ENCODE measurements at places on chromosomes 12 and 14.

DNA sequence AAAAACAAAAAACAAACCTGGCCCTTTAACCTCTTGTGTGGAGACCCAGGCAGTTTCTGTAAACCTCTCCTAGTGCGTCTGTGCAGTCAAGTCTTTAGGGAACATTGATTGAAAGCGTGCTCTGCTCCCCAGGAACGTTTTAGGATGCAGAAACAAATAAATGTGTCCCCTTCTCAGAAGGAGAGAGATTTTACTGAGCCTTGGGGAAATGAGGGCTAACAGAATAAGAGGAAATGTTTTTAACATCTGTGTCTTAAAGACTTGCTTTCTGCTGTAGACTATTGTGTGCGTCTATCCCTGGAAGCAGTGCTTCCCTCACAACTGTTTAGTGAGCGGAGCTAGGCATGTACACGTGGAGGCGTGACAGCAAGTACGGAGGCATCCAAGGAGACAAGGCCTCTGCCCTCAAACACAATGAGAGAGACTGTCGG, 54.3 kb downstream of the TECPR2 start:
- no peak for DNase-seq

DNA sequence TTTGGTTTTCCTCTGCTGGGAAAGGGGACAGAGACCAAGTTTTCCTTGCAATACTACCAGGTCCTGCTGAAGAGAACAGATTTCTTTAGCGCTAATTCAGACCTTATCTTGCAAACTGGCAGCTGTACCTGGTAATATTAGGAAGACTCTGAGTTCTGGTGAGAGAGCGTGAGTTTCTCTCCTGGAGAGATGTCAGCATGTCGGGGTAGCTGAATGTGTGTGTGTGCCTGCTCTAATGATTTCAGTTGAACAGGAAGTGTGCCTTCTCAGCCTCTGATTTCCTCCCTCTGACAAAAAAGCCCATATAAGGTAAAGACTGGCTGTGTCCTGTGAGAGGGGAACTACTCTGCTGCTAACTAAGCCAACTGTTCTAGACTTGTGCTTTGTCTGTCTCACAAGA, 10.3 kb upstream of the ERP27 start:
- no peak for DNase-seq

DNA sequence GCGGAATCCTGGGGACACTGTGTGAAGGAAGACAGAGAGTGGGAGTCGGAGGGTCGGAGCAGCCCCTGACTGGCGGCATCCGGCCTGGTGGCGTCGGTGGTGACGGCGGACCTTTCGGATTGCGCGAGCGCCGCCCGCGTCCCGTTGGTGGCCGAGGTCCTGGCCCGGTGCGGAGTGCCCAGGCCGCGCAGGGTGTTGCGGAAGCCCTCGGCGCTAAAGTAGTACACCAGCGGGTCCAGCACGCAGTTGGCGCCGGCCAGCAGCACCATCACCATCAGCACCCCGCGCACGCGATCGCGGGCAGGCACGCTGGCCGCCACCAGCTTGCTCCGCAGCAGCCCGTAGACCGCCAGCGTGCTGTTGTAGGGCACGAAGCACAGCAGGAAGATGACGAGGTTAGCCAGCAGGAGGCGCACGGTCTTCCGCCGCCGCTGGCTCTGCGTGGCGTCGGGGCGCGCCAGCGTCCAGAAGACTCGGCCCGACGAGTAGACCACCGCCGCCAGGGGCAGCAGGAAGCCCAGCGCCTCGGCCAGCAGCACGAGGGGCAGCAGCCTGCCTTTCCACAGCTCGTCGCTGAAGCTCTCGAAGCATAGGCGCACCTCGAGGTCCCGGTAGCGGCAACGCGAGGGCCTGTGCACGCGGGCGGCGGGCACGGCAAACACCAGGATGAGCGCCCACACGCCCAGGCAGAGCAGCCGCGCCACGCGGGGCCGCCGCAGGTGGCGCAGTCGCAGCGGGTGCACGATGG, 13.1 kb upstream of the CHD4 start:
- DNase-seq = peak; percentile 59

DNA sequence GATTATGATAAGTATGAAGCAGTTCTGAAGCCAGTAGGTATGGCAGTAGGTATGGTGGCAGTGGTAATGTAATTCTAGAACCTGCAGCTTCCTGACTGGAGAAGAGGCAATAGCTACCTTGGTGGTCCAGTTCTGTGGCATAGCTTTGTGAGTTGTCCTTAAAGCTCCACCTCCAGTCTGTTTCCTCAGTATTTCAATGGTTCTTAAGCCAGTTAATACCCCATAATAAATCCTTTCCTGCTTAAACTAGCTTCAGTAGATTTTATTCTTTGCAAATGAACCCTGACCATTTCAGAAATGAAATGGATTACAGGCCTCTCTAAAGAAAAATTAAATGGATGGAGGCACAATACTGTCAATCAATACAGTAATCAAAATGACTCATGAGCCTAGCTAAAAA, 117.8 kb upstream of the KRAS start:
- no peak for DNase-seq

DNA sequence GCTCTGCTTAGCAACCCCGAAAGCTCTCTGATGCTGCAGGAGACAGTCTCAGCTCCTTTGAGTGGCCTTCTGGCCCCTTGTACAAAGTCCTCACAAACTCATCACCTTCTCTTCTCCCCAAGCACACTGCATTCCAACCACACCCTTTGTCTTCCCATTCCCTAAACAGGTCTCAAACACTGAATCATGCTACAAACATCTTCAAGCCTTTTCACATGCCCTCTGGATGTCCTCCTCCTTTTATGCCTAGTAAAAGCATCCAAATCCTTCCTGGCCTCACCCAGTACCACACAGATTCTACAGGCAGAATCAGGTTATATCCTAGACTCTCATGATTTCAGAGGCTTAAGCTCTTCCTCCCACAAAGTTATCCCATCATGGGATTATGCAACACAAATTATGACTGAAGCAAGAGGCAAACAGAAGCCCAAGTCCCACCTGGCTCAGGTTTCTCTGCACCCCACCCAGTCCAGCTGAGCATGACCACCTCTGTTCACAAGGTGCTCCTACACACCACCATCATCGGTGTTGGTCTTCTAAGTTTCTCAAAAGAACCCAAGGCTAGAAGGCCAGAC, 61.4 kb upstream of the PCED1B start:
- DNase-seq = no peak

GRCh38 chr14:74490486-74490885, 2.6 kb downstream of the NPC2 start:
- no peak for DNase-seq

DNA sequence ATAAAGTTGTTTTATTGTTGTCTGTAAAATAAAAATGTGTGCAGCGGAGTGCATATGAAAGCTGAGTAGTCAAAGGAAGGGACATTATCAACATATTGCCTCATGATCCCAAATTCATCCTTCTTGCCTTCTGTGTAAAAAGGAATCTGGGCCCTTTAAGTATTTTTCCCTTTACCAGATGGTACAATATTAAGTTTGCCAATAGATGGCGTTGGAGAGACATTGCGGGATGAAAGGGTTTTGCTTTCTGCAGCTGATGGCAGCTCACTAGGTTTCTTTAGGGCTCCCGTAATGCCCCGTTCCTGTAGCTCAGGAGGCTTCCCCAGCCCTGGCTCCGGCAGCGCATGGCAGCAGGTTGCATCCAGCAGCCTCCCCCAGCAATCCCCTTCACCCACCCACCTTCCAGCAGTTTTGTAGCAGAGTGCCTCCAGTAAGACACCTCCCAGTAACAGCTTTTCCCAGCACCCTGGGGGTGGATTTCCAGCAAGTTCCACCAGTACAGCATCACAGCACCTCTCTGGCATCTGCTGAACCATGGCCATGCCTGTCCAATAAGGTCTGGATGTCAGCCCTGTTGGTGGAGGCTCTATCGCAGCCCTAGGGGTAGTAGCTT, 354.4 kb downstream of the MED13L start:
- no peak for DNase-seq

- no peak for DNase-seq
Observed at GRCh38 chr14:60093080-60093479, 1.4 kb downstream of the PCNX4 start.

DNA sequence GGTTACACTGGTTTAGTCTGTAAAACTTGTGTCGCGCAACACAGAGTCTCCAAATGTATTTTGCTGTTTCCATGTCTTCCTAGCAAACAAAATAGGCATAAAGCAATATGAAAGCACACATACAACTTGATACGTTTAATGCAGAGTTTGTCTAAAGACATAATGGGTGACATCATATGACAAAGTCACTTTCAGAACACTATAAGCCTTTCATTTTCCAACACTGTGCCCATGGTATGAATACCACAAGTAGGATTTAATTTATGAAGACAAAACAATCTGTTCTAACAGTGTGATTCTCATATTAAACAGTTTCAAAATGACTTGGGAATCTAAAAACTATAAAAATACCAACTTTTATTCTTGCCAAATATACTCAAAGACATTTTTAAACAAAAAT, 58.4 kb downstream of the PTPN21 start:
- no peak for DNase-seq

DNA sequence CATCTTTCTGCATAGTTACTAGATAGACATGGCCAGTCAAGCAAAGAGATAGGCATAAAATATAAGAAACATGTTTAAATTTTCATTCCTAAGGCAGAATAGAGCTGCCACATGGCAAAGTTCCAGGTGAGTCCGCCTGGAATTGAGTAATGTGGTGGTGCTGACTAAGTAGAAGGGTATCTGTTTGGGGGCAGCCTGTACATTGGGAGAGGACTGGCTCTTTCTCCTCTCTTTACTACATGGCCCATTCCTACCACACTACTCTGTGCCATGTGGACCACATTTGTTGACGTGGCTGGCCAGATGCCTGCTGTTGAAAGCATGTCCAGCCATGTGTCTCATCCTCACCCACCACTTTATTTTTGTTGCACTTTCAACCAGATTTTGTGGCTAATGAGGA, 354.0 kb downstream of the ETNK1 start:
- no peak for DNase-seq

- no peak for DNase-seq
Observed at GRCh38 chr12:115749071-115749841, 528.2 kb downstream of the MED13L start.

DNA sequence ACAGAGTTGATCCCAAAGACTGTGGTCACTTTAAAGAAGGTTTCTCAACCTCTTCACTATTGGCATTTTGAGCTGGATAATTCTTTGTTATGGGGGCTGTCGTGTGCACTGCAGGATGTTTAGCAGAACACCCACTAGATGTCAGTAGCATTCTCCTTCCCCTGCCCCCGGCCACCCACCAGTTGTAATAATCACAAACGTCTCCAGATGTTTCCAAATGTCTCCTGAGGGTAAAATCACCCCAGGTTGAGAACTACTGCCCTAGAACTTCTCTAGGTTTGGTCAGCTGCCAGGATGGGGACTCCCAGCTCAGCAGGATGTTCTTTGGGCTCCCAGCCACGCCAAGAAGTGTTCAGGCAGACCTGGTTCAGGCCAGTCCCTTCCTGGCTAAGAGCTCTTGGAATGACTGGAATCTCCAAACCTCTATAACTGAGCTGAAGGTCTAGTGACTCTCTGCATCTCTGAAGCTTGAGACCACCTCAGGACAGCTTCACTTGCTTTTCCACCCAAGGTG, 12.5 kb upstream of the AJUBA start:
- DNase-seq = no peak

GRCh38 chr12:131229426-131230339, 276.0 kb downstream of the ADGRD1 start:
- no peak for DNase-seq

GRCh38 chr12:120130011-120130410, 13.5 kb upstream of the RAB35 start:
- DNase-seq = no peak

DNA sequence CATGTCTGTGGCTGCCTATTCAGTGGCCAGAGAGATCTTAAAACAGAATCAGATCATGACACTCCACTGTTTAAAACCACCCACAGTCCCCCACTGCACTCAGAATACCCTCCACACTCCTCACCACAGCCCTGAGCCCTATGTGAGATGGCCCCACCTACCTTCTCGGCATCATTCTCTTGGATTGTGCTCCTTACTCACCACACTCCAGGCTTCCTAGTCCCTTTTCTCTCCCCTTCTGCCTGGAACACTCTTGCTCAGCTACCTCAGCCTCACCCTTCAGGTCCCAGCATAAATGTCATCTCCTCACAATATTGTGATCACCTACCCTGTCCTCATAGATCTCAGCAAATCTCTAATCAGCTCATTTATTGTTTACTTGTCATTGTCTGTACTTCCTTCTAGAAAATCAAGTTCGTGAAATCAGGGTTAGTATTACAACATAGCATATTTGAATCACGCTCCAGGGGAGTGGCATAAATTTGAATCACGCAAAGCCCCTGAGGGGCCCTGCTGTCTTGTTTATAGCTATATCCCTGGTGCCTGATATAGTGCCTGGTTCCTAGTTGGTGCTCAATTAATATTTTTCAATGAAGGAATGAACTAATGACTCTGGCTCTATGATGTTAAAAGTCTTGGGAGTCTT, 42.8 kb downstream of the SLC35F4 start:
- DNase-seq = no peak

GRCh38 chr14:93859957-93860356, 67.2 kb upstream of the FAM181A start:
- no peak for DNase-seq

DNA sequence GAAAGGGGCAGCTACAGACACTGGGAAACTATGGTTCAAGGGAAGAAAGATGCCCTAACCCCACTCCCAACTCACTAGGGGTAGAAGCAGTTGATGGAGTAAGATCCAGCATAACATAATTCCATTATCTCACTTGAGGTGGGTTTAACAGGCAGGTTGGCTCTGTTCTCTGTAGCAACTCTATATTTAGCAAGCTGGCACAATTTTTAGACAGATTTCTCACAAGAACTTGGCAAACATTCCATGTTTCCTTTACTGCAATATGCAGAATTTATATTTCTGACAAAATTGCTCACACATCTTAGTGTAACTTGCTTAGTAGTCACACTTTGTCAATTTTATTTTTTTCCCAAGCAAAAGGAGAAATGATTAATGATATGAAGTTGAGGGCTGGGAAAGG, 475.4 kb downstream of the RMST start:
- no peak for DNase-seq

GRCh38 chr12:1531153-1531653, 63.2 kb downstream of the FBXL14 start:
- no peak for DNase-seq

DNA sequence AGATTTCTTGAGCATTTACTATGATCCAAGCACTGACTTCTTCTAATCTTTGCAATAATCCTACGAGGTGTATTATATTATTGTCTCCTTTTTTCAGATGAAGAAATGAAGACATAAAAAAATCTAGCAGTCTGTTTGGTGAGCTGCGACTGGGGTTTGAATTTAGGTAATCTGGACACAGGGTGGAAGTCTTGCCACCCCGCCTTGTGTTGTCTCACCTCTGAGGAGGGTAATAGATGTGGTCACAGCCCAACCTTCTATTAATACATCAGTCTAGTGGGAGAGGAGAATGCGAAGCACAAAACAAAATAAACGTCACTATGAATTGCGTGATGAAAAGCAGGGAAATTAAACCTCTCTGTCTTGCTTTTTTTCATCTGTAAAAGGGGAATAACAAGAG, 993.9 kb downstream of the VRK1 start:
- DNase-seq = no peak

- DNase-seq = no peak
Observed at GRCh38 chr12:109946505-109946904, 46.4 kb downstream of the TCHP start.

- DNase-seq = no peak
Observed at GRCh38 chr12:80374615-80375014, 69.4 kb upstream of the PTPRQ start.

Data from T-helper 1 cell (primary cell).